ENCODE measurements at places on chromosomes 2 and 18.

DNA sequence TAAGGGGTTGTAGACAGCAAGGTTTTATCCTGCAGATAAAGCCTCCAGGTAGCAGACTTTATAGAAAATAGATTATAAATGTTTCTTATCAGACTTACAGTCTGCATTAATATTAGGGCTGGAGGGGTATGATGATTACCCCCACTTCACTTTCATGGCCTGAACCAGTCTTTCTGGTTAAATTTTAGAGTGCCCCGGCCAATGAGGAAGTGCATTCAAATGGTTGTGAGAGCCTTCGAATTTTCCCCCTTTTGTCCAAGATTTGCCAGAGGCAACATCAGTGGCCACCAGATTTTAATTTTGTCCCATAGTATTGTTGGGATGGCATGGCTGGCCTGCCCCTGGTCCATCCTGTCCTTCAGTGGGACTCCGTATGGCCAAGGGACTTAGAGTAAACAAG, 31.6 kb downstream of the COMMD1 start:
- DNase-seq: no peak

- no peak for DNase-seq
Observed at GRCh38 chr2:222698276-222698675, 26.8 kb downstream of the MOGAT1 start.

GRCh38 chr2:174753038-174753633, 11.1 kb downstream of the CHRNA1 start:
- DNase-seq: no peak

- DNase-seq: no peak
Observed at GRCh38 chr18:77191071-77191751, 58.4 kb upstream of the GALR1 start.

- DNase-seq: no peak
Observed at GRCh38 chr2:71078624-71079023, 10.2 kb downstream of the NAGK start.

- DNase-seq: no peak
Observed at GRCh38 chr2:241225545-241225944, 37.1 kb downstream of the ANO7 start.

DNA sequence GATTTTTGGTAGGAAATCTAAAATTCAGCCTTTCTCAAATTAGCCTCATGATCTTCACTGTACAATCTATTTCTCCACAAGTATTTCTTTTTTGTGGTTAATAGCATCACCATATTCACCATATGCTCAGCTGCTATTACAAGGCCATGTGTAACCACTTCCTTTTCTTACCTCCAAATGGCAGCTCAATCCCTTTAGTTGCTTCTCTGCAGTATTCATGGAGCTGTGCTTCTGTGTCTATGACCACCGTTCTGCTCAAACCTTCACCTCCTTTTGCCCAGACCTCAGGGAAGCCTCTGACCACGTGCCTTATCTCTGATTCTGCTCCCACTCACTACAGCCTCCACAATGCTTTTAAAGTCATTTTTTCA, 126.7 kb upstream of the TMEM200C start:
- no peak for DNase-seq

- DNase-seq: no peak
Observed at GRCh38 chr2:235066895-235067294, 115.1 kb downstream of the SH3BP4 start.

Measured in SW480 (cell line).